Cerebellar cortex (tissue), 1 donor: ENCODE measurements at places on chromosomes 7 and 10.

- no peak for DNase-seq
Observed at GRCh38 chr10:11776080-11776479, 33.9 kb downstream of the ECHDC3 start.

DNA sequence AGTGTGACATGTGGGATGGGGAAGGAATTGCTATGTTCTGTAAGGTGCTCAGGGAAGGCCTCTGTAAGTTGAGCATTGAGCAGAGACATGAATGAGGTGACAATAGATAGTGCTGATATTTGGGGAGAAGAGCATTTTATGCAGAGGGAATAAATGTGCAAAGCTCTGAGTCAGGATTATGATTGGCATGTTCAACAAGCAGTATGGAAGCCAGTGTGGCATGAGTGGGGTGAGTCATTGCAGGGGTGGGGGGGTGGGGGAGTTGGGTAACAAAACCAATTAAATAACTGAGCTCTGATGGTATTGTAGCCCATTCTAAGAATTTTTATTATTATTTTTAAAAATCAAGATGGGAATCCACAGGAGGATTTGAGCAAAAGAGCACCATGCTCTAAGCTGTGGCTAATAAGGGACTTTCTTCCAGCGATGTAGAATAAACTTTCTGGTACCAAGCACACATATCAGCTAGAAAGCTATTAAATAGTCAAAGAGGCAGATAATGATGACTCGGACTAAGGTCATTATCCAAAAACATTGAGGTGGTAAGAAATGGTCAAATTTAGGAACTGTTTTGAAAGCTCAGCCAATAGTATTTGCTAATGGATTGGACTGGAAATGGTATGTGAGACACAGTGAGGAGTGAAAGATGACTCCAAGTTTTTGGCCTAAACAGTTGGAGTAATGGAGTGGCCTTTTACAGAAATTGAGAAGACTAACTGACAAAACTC, 96.4 kb downstream of the PRKG1 start:
- DNase-seq: no peak

GRCh38 chr7:129332254-129333035, 101.8 kb upstream of the STRIP2 start:
- DNase-seq: no peak

DNA sequence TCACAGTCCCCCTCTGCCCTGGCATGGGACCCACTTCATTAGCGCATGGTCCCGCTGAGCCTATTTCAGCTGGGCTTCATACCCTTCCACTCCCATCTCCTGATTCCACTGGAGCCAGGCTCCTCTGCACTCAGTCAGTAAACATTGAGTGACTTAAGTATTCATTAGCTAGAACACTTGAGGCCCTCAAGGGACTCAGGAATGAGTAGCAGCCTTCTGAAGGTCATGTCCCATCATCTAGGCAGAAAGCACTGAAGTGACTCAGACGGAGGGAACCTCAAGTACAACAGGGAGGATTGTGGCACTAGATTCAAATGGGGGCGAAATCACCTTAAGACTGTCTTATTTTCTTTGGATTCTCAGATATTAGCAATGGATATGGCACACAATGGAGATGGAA, 186.6 kb upstream of the INHBA start:
- DNase-seq: no peak

DNA sequence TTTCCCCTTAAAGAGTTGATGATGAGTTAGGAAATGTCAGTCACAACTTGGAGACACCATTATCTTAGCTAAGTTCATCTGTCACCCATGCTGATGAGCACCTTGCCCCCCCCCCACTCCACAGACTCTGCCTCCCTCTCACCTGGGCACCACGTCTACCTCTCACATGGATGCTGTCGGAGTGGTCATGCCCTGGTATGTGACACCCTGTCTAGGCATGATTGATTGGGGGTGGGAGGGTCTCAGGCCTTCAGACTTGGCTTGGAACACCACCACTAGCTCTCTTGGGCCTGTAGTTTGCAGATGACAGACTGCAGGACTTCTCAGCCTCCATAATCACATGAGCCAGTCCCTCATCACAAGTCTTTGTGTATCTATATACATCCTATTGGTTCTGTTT, 78.0 kb downstream of the WDR37 start:
- DNase-seq: no peak
